PC-9 (cell line): ENCODE measurements at places on chromosomes 7 and 10. TPM values are rescaled to one million over a fixed set of nuclear protein-coding genes. Genes with fewer than 3 reads are reported as not detected.

- H3K27me3 ChIP-seq, result no peaks in the 10 kb centered on the region
- no peak for DNase-seq
- H3K27ac ChIP-seq, result no peak overlapping the region
- no peaks in the 10 kb centered on the region for H3K4me1 ChIP-seq
- no peaks in the 10 kb centered on the region for H3K36me3 ChIP-seq
These were observed 52.9 kb downstream of the ZNF22 start for GRCh38 chr10:45053569-45054100.

DNA sequence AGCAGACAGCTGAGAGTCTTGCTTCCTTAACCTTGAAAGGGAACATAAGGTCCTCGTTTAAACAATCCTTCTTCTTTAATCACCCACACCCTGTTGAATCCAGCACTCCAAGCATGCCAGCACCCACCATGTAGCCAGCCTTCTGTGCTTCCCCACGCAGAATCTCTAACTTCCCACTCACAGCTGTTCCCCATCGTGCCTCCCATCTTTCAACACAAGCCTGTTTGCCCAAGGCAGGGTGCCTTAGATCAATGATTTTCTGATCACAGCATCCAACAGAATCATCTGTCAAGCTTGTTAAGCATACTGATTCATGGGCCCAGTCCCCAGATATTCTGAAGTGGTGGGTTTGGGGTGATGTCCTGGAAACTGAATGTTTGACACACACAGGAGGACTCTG is 530.8 kb downstream of the SH2D4B start:
- no peak for DNase-seq
- no peaks in the 10 kb centered on the region for H3K27me3 ChIP-seq
- H3K36me3 ChIP-seq, result no peaks in the 10 kb centered on the region

DNA sequence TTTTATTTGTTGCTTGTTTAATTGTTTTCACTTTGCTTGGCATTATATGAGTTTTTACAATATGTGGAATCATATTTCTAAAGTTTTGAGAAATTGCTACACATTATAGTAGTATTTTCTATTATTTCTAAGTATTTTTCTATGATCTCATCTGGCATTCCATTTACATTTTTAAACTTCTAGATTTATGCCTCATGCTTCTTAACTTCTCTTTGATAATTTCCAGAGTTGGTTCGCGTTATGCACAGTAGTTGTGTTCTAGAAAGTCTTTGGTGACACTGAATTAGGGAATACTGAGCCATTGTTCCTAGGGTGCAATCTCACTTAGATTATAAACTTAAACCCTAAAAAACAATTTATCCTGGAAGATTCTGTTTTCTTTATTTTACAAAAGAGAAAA is 129.2 kb downstream of the GNAI1 start:
- no peak for DNase-seq
- H3K4me3 ChIP-seq, result no peak overlapping the region
- no peaks in the 10 kb centered on the region for H3K27me3 ChIP-seq
- H3K4me1 ChIP-seq, result no peaks in the 10 kb centered on the region

GRCh38 chr7:7119729-7120128 is 62.6 kb upstream of the C1GALT1 start:
- H3K36me3 ChIP-seq, result no peaks in the 10 kb centered on the region
- H3K27me3 ChIP-seq, result no peaks in the 10 kb centered on the region

DNA sequence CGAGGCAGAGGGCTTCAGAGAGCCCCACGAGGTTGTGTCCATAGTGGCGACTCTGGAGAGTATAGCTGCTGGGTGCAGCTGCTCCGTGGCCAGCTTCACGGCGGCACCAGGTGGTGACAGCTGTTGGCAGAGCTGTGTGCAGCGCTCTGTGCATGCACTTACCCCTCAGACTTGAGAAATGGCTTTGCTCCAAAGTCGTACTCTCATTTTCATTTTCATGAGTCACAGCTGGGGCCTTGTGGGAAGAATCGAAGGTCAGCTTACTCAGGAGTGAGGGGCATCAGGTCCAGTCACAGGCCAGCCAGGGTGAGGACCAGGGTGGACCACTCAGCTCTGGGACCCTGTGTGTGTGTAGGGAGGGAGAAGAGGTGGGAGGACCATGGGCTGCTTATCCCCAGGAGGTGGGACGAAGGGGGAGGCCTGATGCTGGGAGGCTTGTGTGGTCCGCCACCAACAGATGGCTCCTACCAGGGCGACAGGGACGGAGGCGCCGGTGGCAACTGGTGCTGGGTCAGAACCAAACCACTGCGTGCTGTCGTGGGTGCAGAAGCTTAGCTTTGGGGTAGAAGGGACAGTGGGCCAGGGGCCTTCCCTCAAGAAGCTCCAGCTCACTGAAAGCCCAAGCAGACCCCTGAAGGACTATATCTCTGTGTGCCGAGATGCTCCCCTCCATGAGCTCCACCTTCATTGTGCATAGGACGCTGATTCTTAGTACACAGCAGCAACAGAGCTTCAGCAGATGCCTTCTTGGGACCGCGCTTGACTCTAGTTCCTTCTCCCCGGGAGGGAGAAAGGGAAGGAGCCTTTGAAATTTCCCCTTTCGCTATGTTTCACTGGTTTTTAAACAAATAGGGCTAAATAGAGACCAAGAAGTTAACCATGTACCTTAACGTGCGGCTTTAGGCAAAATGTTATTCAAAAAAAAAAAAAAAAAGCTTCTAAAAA is 225.0 kb downstream of the CELF2 start:
- H3K27me3 ChIP-seq, result peaks cover 74% of the 10 kb centered on the region
- no peaks in the 10 kb centered on the region for H3K36me3 ChIP-seq
- H3K27ac ChIP-seq, result no peak overlapping the region
- no peaks in the 10 kb centered on the region for H3K4me1 ChIP-seq
- no peak for DNase-seq
- H3K4me3 ChIP-seq, result no peak overlapping the region

GRCh38 chr10:129394518-129395328 is 72.3 kb upstream of the MGMT start:
- H3K4me3 ChIP-seq, result no peak overlapping the region
- DNase-seq, result no peak
- no peaks in the 10 kb centered on the region for H3K36me3 ChIP-seq
- no peak overlapping the region for H3K27ac ChIP-seq
- H3K4me1 ChIP-seq, result no peaks in the 10 kb centered on the region

DNA sequence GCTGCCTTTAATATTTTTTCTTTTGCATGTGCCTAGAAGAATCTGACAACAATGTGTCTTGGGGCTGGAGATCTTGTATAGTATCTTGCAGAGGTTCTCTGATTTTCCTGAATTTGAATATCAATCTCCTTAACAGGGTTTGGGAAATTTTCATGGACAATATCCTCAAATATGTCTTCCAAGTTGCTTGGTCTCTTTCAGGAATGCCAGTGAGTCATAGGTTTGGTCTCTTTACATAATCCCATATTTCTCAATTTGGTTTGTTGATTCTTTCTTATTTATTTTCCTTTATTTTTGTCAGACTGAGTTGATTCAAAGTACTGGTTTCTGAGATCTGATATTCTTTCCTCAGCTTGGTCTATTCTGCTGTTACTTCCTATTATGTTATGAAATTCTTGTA is 208.7 kb upstream of the GLI3 start:
- H3K36me3 ChIP-seq, result no peaks in the 10 kb centered on the region
- no peak overlapping the region for H3K4me3 ChIP-seq
- no peak overlapping the region for H3K27ac ChIP-seq

- H3K27ac ChIP-seq, result no peak overlapping the region
- no peaks in the 10 kb centered on the region for H3K4me1 ChIP-seq
- H3K4me3 ChIP-seq, result no peak overlapping the region
These were observed 89.7 kb upstream of the CSTF2T start for GRCh38 chr10:51789118-51789517.

- H3K27ac ChIP-seq, result no peak overlapping the region
These were observed 15.3 kb downstream of the AGBL3 start for GRCh38 chr7:135001390-135002165.

GRCh38 chr7:101517304-101517703 is 111.8 kb downstream of the MYL10 start:
- H3K27ac ChIP-seq, result no peak overlapping the region
- no peaks in the 10 kb centered on the region for H3K36me3 ChIP-seq
- H3K4me3 ChIP-seq, result no peak overlapping the region

DNA sequence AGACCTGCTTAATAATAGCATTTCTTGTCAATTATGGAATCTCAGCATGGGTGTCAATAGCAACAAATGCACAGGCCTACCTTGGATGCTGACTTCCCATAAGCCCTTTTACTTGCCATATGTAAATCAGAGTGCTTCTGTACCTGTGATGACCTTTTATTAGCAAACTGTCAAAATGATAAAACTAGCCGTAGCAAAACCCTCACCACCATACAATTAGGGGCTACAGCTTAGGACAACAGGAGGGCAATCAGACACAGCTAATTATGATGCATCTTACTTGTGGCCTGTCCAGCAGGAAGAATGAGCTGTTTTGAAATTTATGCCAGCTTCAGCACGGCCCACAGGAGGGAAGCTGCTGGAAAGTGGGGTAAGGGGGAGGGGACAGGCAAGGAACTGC is 201.6 kb downstream of the TAX1BP1 start:
- no peaks in the 10 kb centered on the region for H3K4me1 ChIP-seq
- H3K27me3 ChIP-seq, result no peaks in the 10 kb centered on the region
- no peak overlapping the region for H3K4me3 ChIP-seq
- no peak overlapping the region for H3K27ac ChIP-seq

DNA sequence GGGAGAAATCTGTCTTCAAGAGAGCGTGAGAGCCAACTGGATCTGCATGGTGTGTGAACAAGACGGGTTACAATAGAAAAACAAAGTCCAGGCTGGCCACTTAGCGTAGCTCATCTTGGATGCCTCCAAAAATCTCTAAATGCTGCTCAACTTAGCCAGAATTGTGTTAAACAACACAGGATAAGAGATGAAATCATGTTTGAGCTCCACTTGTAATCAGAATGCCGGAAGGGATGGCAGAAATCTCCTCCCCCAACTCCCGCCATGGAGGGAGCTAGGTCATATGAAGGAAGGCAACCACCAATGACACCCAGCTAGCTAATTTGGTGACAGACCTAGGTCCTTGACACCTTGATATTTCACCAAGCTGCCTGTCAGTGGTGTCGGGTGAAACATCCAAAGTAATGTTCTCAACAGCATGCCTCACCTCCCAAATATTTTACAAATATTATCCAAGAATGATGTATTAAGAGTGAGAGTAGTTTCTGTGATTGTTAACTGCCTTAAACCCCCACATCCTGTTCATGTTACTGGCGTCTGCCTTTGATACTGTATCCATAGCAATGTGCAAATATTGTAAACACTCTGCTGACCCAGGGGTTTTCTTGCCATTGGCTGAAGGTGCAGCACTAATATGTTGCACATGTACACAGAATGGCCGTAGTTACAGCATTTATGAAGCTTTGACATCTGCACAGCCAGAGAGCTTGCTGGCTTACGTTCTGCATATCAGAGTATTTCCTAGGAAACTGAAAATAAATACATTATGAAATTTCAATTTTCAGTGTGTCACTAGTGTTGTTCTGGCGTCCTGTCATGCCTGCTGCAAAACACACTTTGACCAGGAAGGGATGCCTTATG is 25.8 kb downstream of the TMEM254 start:
- H3K36me3 ChIP-seq, result no peaks in the 10 kb centered on the region
- no peak overlapping the region for H3K4me3 ChIP-seq
- no peaks in the 10 kb centered on the region for H3K27me3 ChIP-seq
- H3K27ac ChIP-seq, result no peak overlapping the region
- peaks cover 18% of the 10 kb centered on the region for H3K4me1 ChIP-seq
- no peak for DNase-seq

- no peaks in the 10 kb centered on the region for H3K27me3 ChIP-seq
- DNase-seq, result no peak
- H3K4me3 ChIP-seq, result no peak overlapping the region
- no peaks in the 10 kb centered on the region for H3K36me3 ChIP-seq
- H3K27ac ChIP-seq, result no peak overlapping the region
These were observed 2.5 kb downstream of the KAT6B start for GRCh38 chr10:74828946-74829345.

- DNase-seq, result no peak
- H3K27ac ChIP-seq, result no peak overlapping the region
- H3K4me3 ChIP-seq, result no peak overlapping the region
- H3K27me3 ChIP-seq, result peaks cover 63% of the 10 kb centered on the region
These were observed 84.8 kb upstream of the COL13A1 start for GRCh38 chr10:69716711-69717560.

C1QL3 gene
- total RNA-seq, result not detected in 2 replicates

TMEM130 gene
- total RNA-seq, result 2.1 and 3.8 TPM in 2 replicates
